ENCODE measurements at places on chromosomes 5 and 9. TPM values are rescaled to one million over a fixed set of nuclear protein-coding genes. Genes with fewer than 3 reads are reported as not detected.

GRCh38 chr5:134460551-134460950 is 48.9 kb upstream of the CDKN2AIPNL start:
- H3K27me3 ChIP-seq: no peaks in the 10 kb centered on the region
- no peak overlapping the region for H3K27ac ChIP-seq
- H3K36me3 ChIP-seq: no peaks in the 10 kb centered on the region
- H3K4me1 ChIP-seq: peaks cover 12% of the 10 kb centered on the region

DNA sequence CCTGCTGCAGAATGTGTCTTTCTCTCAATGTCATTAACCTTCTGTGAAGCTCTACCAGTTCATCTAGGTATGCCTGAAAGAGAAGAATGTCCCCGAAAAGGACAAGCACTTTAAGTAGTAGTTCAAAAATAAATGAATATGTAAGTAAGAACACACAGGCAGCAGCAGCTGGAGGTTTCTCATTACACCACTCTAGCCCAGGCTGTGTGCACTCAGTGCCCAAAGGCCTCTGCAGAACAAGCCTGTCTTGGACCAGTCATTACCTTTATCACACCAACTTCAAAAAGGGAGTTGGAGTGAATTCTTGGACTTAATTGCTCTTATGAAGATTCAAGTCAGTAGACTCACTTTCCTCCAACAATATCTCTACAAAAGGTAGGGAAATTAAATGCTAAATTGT is 268.8 kb downstream of the MLLT3 start:
- H3K27me3 ChIP-seq: no peaks in the 10 kb centered on the region
- H3K27ac ChIP-seq: peak overlapping the region; percentile 18
- H3K36me3 ChIP-seq: peaks cover 3% of the 10 kb centered on the region
- no peak overlapping the region for H3K4me3 ChIP-seq

The SCGB3A1 gene
- not detected for total RNA-seq

GRCh38 chr9:128034821-128035652 is 32.1 kb downstream of the NAIF1 start:
- no peak overlapping the region for H3K27ac ChIP-seq
- H3K36me3 ChIP-seq: no peaks in the 10 kb centered on the region
- peaks cover 2% of the 10 kb centered on the region for H3K27me3 ChIP-seq
- no peaks in the 10 kb centered on the region for H3K4me1 ChIP-seq
- DNase-seq: peak; percentile 71
- H3K4me3 ChIP-seq: no peak overlapping the region

DNA sequence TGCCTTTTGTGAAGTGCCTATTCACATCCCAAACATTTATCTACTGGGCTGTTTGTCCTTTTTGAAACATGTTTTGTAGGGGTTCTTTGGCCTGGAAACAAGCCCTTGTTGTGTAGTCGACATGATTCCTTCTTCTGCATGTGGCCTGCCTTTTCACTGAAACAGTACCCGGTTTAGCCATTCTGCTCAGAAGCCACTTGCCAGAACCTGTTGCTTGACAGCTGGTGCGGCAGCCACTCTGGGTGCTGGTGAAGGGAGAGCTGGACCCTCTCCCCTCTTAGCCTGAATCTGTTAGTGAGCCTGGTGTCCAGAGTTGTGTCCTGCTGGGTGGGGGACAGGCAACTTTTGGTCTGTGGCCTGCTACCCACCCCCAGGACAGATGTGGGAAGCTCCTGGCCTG is 128.8 kb upstream of the CACNA1B start:
- no peak overlapping the region for H3K4me3 ChIP-seq
- H3K27ac ChIP-seq: no peak overlapping the region
- no peaks in the 10 kb centered on the region for H3K27me3 ChIP-seq
- peaks cover 34% of the 10 kb centered on the region for H3K36me3 ChIP-seq
- DNase-seq: no peak
- H3K4me1 ChIP-seq: peaks cover 2% of the 10 kb centered on the region

The STPG3 gene
- not detected for total RNA-seq

All from IMR-90 (cell line).